ENCODE measurements at places on chromosomes 4 and X. TPM values are rescaled to one million over a fixed set of nuclear protein-coding genes. Genes with fewer than 3 reads are reported as not detected.

The MXRA5 gene
- total RNA-seq: not detected

The FAM149A gene
- 0.71 TPM for total RNA-seq

The RGN gene
- not detected for total RNA-seq

The SAGE1 gene
- total RNA-seq: not detected

The CXCL11 gene
- not detected for total RNA-seq

The SYP gene
- total RNA-seq: 2.7 TPM

The MAGED4 gene
- total RNA-seq: 0.42 TPM

The MID1 gene
- 0.22 TPM for total RNA-seq

The PITX2 gene
- total RNA-seq: not detected

DNA sequence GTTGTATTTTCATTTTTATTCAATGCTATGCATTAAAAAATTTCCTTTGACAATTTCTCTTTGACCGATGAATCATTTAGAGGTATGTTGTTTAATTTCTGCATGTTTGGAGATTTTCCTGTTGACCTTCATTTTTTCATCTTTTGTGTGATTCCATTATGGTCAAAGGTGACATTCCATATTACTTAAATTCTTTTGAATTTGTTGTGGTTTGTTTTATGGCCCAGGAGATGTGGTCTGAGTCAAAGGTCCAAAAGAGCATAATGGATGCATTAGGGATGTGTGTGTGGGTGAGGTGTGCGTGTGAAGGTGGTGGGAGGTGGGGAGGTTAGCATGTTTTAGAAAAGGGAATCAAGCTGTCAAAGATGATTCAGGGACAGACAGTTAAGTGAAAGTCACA is 76.0 kb upstream of the GIMD1 start:
- H3K27me3 ChIP-seq: no peaks in the 10 kb centered on the region
- H3K4me1 ChIP-seq: no peaks in the 10 kb centered on the region
- no peak overlapping the region for H3K4me3 ChIP-seq
- H3K27ac ChIP-seq: no peak overlapping the region
- DNase-seq: no peak

DNA sequence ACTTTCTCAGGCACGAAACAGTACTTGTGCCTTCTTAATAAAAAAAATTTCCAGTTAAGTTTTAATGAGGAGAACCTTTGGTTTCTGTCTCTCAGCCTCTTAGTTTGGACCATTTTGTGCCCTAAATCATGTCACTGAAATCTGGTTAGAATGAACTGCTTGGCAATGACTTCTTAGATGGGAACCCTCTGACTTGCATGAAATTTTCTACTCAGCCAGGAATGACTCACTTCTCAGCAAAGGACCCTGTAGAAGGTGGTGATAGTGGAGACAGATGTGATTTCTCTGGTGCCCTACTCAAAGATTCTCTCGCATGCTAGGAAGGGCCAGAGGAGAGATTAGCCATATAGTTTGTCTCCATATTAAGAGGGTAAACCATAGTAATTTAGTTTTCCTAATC is 50.5 kb downstream of the RASL11B start:
- no peak for DNase-seq
- H3K4me1 ChIP-seq: peaks cover 5% of the 10 kb centered on the region
- H3K27me3 ChIP-seq: no peaks in the 10 kb centered on the region
- H3K36me3 ChIP-seq: no peaks in the 10 kb centered on the region
- no peak overlapping the region for H3K4me3 ChIP-seq
- no peak overlapping the region for H3K27ac ChIP-seq

DNA sequence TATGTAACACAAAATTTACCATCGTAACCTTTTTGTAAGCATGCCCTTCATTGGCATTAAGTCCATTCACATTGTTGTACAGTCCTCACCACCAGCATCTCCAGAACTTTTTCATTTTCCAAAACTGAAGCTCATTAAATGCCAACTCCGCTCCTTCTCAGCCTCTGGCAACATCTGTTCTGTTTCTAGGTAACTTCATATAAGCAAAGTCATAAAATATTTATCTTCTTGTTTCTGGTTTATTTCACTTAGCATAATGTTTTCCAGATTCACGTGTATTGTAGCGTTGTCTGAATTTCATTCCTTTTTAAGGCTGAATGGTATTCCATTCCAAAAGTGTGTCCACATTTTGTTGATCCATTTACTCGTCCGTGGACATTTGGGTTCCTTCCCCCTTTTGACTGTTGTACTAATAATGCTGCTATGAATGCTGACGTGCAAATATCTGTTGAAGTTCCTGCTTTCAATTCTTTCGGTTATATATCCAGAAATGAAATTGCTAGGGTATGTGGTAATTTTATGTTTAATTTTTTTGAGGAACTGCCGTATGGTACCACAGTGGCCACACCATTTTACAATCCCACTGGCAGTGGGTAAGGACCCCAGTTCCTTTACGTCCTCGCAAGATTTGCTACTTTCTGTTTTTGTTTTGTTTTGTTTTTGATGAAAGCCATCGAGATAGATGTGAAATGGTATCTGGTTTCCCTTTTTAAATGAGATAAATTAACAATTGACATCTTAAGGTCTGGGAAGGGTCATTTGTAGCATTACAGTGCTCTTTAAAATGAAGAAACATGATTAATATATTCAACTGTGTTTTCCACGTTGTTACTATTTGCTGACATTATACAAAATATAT is 63.4 kb downstream of the PTTG2 start:
- no peak overlapping the region for H3K4me3 ChIP-seq
- no peak overlapping the region for H3K27ac ChIP-seq
- peaks cover 24% of the 10 kb centered on the region for H3K4me1 ChIP-seq
- no peak for DNase-seq
- H3K27me3 ChIP-seq: no peaks in the 10 kb centered on the region

DNA sequence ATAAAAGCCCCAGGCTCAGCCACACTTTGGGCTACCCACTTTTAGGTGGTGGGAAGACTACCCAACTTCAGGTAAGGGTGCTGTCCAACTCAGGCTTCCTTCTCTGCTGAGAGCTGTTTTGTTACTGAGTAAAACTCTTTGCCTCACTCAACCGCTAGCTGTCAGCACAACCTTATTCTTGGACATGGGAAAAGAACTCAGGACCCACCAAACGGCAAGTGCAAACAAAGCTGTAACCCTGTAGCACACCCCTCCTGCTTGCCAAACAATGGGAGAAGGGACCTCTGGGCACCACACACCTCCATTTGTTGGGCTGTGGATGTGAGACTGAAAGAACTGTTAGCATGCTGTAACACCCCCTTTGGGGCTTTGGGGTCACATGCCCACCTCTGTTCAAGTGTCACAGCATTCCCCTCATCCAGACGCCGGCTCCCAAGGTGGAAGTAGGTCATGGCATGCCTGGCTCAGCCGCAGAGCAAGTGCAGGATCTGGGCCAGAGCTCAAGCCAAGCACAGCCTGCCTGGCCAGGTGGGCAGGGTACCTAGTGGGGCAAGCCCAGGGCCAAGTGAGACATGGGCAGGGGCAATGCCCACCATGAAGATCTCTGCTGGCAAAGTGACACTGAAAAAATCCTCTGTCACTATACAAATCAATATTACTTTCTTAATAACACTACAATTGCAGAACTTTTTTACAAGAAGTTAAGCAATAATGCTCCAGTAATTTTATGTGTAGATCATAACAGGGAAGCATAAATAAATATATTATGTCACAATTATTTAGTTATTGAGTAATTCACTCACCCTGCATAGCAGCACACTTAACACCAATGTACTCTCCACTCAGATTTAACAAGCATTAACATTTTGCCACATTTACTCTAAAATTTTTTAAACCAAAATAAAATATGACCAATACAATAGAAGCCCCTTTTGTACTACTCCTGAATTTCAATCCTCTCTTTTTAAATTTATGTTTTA is 107.2 kb downstream of the TBCK start:
- no peak overlapping the region for H3K27ac ChIP-seq
- DNase-seq: no peak
- no peak overlapping the region for H3K4me3 ChIP-seq
- H3K36me3 ChIP-seq: peaks cover 2% of the 10 kb centered on the region
- H3K4me1 ChIP-seq: no peaks in the 10 kb centered on the region
- no peaks in the 10 kb centered on the region for H3K27me3 ChIP-seq

DNA sequence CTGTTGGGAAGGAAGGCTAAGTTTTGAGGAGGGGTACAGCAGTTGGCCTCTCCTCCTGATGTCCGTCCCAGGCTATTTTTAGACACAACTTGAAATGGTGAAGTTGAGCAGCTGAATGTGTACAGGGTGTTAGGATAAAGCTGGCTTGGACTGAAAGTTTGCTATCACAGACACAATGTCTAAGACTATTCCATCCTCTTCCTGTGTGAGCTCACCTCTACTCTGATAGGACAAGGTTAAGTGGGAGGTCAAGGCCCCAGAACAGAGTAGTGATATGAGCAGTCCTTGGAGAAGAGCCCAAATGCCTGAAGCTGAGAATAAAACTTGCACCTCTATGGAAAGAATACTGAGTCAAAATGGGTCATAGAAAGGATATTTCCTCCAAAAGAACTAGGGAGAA is 4.1 kb downstream of the ATP1B4 start:
- DNase-seq: no peak
- H3K27me3 ChIP-seq: no peaks in the 10 kb centered on the region
- no peaks in the 10 kb centered on the region for H3K36me3 ChIP-seq
- H3K4me1 ChIP-seq: no peaks in the 10 kb centered on the region

DNA sequence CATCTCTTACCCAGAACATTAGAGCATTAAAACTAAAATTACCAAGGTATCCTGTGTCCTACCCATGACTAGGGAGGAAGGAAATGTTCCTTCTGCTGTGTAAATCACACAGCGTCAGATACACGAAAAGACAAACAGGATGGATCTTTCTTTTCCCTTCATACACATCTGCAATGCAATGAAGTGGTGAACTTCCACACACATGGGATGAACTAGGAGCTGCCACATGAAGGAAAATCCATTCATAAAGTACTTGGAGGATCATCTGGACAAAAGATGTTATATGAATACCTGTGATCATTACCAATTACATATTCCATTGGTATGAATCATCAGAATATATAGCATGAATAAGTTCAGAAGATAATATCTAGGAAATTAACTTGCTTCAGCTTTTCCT is 46.2 kb downstream of the LDB2 start:
- H3K4me1 ChIP-seq: no peaks in the 10 kb centered on the region
- no peaks in the 10 kb centered on the region for H3K27me3 ChIP-seq
- H3K27ac ChIP-seq: no peak overlapping the region
- no peak overlapping the region for H3K4me3 ChIP-seq
- H3K36me3 ChIP-seq: no peaks in the 10 kb centered on the region

DNA sequence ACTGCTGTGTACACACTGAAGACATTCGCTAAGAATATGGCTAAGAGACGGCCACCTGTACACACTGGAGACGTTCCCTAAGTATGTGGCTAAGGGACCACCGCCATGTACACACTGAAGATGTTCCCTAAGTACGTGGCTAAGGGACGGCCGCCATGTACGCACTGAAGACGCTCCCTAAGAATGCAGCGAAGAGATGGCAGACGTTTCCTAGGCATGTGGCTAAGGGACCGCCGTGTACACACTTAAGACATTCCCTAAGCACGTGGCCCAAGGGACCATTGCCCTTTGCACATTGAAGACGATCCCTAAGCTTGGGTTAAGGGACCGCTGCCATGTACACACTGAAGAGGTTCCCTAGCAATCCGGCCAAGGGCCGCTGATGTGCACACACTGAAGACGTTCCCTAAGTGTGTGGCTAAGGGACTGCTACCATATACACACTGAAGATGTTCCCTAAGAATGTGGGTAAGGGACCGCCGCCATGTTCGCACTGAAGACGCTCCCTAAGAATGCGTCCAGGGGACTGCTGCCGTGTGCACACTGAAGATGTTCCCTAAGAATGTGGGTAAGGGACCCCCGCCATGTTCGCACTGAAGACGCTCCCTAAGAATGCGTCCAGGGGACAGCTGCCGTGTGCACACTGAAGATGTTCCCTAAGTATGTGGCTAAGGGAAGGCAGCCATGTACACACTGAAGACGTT is 36.7 kb downstream of the DHRSX start:
- no peaks in the 10 kb centered on the region for H3K4me1 ChIP-seq
- H3K4me3 ChIP-seq: no peak overlapping the region
- H3K27me3 ChIP-seq: no peaks in the 10 kb centered on the region
- no peaks in the 10 kb centered on the region for H3K36me3 ChIP-seq
- no peak overlapping the region for H3K27ac ChIP-seq

GRCh38 chrX:19513383-19513782 is 1.9 kb downstream of the MAP3K15 start:
- H3K27ac ChIP-seq: no peak overlapping the region
- no peaks in the 10 kb centered on the region for H3K4me1 ChIP-seq
- H3K27me3 ChIP-seq: peaks cover 29% of the 10 kb centered on the region
- no peaks in the 10 kb centered on the region for H3K36me3 ChIP-seq

- H3K36me3 ChIP-seq: no peaks in the 10 kb centered on the region
- no peak for DNase-seq
- no peaks in the 10 kb centered on the region for H3K4me1 ChIP-seq
- H3K4me3 ChIP-seq: no peak overlapping the region
- no peaks in the 10 kb centered on the region for H3K27me3 ChIP-seq
These were observed 648.1 kb downstream of the RPA4 start for GRCh38 chrX:97531825-97532224.

- peak; percentile 81 for DNase-seq
- peak overlapping the region; percentile 83 for H3K27ac ChIP-seq
- peaks cover 21% of the 10 kb centered on the region for H3K27me3 ChIP-seq
- peaks cover 22% of the 10 kb centered on the region for H3K36me3 ChIP-seq
These were observed 2.9 kb upstream of the LEF1 start for GRCh38 chr4:108171339-108172230.

DNA sequence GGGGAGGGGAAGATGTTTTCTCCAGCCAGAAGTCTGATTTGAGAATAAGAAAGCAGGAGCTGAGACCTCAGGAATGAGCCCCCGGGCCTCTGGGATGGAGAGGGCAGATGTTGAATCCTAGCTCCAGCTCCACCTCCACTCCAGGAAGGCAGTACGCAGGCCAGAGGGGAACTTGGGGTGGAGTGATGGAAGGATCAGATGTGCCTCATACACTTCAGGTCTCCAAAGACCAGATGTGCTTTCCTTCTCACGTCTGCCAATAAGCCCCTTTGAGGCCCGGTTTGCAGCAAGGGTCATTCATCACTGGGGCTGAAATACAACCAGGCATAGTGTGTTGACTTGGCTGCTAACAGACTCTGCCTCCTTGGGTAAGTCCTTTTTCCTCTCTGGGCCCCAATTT is 28.1 kb downstream of the STARD8 start:
- H3K36me3 ChIP-seq: no peaks in the 10 kb centered on the region
- H3K27me3 ChIP-seq: no peaks in the 10 kb centered on the region
- DNase-seq: no peak

- H3K36me3 ChIP-seq: no peaks in the 10 kb centered on the region
- DNase-seq: no peak
- H3K4me1 ChIP-seq: no peaks in the 10 kb centered on the region
These were observed 287.7 kb downstream of the STIM2 start for GRCh38 chr4:27148211-27148895.

GRCh38 chr4:10260777-10261176 is 144.2 kb upstream of the WDR1 start:
- H3K27ac ChIP-seq: no peak overlapping the region
- no peaks in the 10 kb centered on the region for H3K4me1 ChIP-seq
- no peaks in the 10 kb centered on the region for H3K36me3 ChIP-seq
- H3K27me3 ChIP-seq: no peaks in the 10 kb centered on the region

DNA sequence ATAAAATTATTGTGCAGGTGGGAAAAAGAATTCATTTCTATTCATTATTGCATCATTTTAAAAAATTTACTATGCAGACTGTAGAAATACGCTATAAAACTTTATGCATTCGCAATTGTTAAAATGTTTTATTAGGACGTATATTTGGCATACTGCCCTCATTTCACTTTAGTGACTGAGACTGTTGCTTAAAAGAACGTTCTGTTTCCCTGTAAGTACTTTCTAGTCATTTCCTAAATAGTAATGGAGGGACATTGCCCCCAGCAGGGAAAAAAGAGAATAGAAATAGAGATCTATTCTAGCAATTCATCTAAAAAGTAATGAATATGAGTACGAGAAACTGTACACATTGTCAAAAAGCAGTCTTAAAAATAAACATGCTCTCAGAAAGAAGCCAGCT is 1295.8 kb upstream of the TENM3 start:
- no peaks in the 10 kb centered on the region for H3K36me3 ChIP-seq
- no peak overlapping the region for H3K27ac ChIP-seq
- H3K27me3 ChIP-seq: no peaks in the 10 kb centered on the region
- H3K4me3 ChIP-seq: no peak overlapping the region
- no peak for DNase-seq
